ENCODE measurements at places on chromosomes 13 and 19. TPM values are rescaled to one million over a fixed set of nuclear protein-coding genes. Genes with fewer than 3 reads are reported as not detected.

Gene F7
- 0.29 TPM for total RNA-seq

Gene ANKLE1
- total RNA-seq = 0.47 TPM

Gene CEACAM1
- 1.7 TPM for total RNA-seq

Gene CEACAM3
- 0.29 TPM for total RNA-seq

Gene ZNF837
- 0.53 TPM for total RNA-seq

Gene ZBTB32
- total RNA-seq = not detected

Gene SERP2
- 14.6 TPM for total RNA-seq

Gene SLC27A5
- total RNA-seq = 6.3 TPM

Gene NLRP8
- not detected for total RNA-seq

Gene TMEM255B
- total RNA-seq = 14.1 TPM

Gene COX7A1
- 1,384 TPM for total RNA-seq

Gene KANK3
- total RNA-seq = 19.6 TPM

Gene CFAP97D2
- not detected for total RNA-seq

Gene ZNF468
- total RNA-seq = 8.5 TPM

Gene LILRB2
- 3.3 TPM for total RNA-seq

Gene ANKRD24
- total RNA-seq = 0.86 TPM

Gene RUVBL2
- 50.0 TPM for total RNA-seq

Gene TMEM221
- total RNA-seq = 0.21 TPM

Gene TSKS
- 1.1 TPM for total RNA-seq

Data from left cardiac atrium (tissue), 4 donors.